ENCODE measurements at places on chromosomes 3 and 15. TPM values are rescaled to one million over a fixed set of nuclear protein-coding genes. Genes with fewer than 3 reads are reported as not detected.

The STX19 gene
- 1.5 TPM for total RNA-seq

The WDR76 gene
- total RNA-seq = 17.4 TPM

The CAPN3 gene
- 12.8 TPM for total RNA-seq

The COL6A6 gene
- 1.4 TPM for total RNA-seq

The AGTR1 gene
- total RNA-seq = 41.2 TPM

The TMC3 gene
- not detected for total RNA-seq

The TMEM115 gene
- 61.7 TPM for total RNA-seq

DNA sequence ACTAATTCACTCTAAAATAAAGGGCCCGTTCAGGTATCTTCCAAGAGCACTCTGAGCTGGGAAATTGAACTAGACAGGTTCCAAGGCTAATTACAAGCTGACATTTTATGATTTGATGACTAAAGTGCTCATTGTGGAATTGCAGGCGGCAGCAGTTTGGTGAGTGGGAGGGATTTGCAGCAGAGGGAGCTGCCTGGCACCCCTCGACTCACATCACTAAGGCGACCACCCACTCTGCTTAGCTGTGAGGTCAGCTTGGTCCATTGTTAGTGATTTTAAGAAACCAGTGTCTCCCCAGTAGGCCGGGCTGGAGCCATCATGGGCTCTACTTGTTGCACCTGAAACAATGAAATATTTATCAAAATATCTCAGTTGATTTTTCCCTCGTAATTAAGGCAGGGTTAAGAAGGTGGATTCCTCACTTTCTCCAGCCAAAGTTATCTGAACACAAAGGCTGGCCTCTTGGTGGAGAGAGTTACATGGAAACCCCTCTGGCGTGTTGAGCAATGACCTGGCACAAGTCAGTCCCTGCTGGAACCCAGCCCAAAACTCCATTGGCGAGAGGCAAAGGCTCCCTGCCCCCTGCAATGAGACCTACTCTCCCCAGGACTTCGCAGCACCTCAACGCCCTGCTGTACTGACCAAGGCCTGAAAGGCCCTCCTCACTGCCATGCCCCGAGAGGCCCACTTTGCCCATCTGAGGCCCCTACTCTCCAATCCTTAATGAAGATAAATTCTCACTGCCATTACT, 65.0 kb upstream of the ATP2B2 start:
- no peak overlapping the region for H3K27ac ChIP-seq
- DNase-seq = peak; percentile 28
- no peaks in the 10 kb centered on the region for H3K36me3 ChIP-seq
- no peaks in the 10 kb centered on the region for H3K4me1 ChIP-seq
- H3K4me3 ChIP-seq = no peak overlapping the region

GRCh38 chr3:121979246-121979645, 42.8 kb downstream of the ILDR1 start:
- no peak overlapping the region for H3K4me3 ChIP-seq
- no peak for DNase-seq
- H3K36me3 ChIP-seq = no peaks in the 10 kb centered on the region
- no peak overlapping the region for H3K27ac ChIP-seq
- H3K4me1 ChIP-seq = no peaks in the 10 kb centered on the region

- H3K4me3 ChIP-seq = no peak overlapping the region
- H3K36me3 ChIP-seq = no peaks in the 10 kb centered on the region
- H3K4me1 ChIP-seq = peaks cover 5% of the 10 kb centered on the region
- peak; percentile 76 for DNase-seq
Observed at GRCh38 chr3:129226374-129226773, 23.0 kb upstream of the COPG1 start.

- no peaks in the 10 kb centered on the region for H3K4me1 ChIP-seq
- H3K27me3 ChIP-seq = no peaks in the 10 kb centered on the region
- no peaks in the 10 kb centered on the region for H3K36me3 ChIP-seq
- no peak for DNase-seq
- no peak overlapping the region for H3K4me3 ChIP-seq
Observed at GRCh38 chr15:39135989-39136388, 444.9 kb upstream of the THBS1 start.

DNA sequence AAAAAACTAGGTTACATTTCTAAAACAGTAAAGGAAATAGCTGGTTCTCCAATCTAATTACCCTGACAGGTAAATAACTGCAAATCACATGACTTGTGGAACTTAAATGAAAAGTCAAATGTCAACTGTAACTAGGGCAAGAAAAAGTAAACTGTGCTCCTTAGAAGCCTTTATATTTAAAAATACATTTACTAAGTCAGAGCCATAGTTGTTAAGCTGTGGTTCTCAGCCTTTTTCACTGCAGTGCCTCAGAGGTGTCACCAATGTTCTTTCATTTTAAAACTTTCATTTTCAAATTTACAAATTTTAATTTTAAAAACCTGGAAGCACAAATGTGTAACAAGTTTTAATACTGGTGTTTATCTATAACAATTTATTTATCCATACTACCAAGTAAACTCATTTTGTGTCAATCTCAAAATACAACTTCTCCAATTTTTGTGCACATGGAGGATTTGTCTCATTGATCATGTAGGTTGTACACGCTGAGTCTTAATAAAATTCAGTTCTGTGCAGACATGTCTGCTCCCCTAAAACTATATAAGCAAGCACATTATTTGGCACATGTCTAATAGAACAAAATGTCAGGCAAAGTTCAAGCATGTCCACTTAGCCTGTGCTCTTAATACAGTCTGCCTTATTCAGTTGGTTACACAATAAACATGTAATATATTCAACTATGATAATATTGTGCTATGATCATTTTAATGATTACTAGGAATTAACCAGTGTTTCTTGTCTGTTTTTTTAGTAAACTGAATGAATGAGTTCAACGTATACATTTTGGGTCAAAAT, 70.4 kb downstream of the DLG1 start:
- H3K4me3 ChIP-seq = no peak overlapping the region
- no peaks in the 10 kb centered on the region for H3K27me3 ChIP-seq
- no peak for DNase-seq

DNA sequence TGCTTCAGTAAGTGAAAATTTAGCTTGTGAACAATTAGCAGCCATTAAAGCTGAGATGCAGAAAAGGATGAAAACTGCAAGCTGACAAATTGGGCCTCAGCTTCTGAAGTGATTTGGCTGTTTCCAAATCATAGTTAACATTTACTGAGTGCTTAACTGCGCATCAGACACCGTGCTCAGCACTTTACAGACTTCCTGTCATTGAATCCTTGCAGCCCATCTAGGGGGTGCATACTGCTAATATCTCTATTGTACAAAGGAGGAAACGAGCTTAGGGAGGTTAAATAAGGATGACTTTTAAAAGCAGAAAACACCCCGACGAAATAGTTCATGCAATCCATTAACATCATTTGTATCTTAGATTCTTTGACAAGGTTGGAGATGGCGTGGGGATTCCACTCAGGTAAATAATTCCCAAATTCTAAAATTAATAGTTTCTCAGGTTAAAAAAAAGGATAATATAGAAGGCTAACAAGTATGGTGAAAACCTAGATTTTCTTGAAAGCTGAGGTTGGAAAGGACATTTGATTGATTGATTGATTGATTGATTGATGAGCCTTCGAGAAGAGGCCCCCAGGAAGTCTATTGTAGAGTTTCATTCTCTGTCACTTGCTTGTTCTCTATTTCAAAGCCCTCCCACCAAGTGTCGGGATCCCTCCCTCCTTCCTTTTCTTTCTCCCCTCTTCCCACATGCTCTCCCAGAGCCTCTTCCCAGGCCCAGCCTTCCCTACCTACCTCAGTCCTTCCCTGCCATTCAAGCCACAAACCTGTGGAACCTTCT, 23.5 kb upstream of the EPHB3 start:
- no peak overlapping the region for H3K27ac ChIP-seq
- no peaks in the 10 kb centered on the region for H3K27me3 ChIP-seq
- DNase-seq = no peak
- no peaks in the 10 kb centered on the region for H3K36me3 ChIP-seq
- no peak overlapping the region for H3K4me3 ChIP-seq

DNA sequence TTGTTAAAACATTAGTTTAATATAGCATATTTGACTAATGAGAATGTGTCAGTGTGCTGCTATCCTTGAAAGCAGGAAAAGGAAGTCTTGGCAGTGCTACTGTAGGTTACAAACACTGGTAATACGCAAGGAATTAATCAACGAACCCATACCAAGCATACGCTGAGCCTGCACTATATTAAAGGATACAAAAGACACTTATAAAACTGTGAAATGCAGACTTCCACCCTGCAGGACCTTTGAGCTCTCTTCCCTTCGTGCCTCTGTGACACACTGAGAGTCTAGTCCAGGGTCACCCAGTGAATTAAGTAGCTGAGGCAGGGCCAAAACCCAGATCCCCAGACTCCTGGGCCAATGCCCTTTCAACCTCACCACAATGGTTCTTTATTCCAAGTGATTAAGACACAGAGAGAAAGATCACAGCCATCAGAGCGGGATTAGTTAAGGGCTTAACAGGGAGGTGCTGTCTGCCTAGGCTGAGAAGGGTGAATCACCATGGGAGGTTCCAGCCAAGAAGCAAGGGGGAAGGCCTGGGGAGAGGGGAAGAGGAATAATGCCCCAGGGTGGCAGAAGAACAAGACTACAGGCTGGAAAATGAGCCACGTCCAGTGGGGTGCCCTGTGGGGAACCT, 6.8 kb downstream of the ANXA2 start:
- no peaks in the 10 kb centered on the region for H3K27me3 ChIP-seq
- H3K27ac ChIP-seq = peak overlapping the region; percentile 96
- no peak for DNase-seq
- no peaks in the 10 kb centered on the region for H3K36me3 ChIP-seq
- H3K4me1 ChIP-seq = peaks cover 34% of the 10 kb centered on the region

- H3K27me3 ChIP-seq = no peaks in the 10 kb centered on the region
- no peak overlapping the region for H3K27ac ChIP-seq
- DNase-seq = no peak
- no peaks in the 10 kb centered on the region for H3K4me1 ChIP-seq
- H3K4me3 ChIP-seq = no peak overlapping the region
- no peaks in the 10 kb centered on the region for H3K36me3 ChIP-seq
Observed at GRCh38 chr3:59234884-59235633, 185.2 kb upstream of the CFAP20DC start.

GRCh38 chr3:168485936-168486335, 390.2 kb upstream of the GOLIM4 start:
- no peak overlapping the region for H3K27ac ChIP-seq
- no peaks in the 10 kb centered on the region for H3K27me3 ChIP-seq
- H3K36me3 ChIP-seq = no peaks in the 10 kb centered on the region
- H3K4me1 ChIP-seq = no peaks in the 10 kb centered on the region
- DNase-seq = no peak
- H3K4me3 ChIP-seq = no peak overlapping the region

DNA sequence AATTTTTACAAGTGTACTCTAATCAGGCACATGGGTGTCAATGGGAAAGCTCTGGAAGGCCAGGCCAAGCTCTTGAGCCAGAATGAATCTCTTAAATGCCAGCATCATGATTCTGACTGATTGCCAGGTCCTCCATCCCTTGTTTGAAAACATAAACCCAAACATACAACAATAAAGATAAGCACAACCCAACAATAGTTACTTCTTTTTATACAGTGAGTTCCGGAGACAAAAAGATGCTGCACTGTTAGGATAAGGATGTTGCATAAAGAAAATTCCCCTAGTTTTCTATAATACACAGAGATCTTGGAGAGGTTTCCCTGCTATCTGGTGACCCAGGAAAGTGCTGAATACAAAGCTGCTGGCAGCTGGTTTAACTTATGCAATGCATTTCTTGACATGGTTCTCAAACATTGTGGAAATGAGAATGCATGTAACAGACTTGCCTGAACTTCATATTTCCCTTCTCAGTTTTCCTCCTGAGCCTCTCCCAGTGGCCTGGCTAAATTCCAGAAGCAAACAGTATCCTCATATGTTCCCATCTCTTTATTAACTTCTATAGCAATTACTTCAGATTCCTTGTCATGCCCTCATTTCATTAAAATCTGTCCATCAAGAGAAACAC, 180.1 kb upstream of the PRICKLE2 start:
- H3K27me3 ChIP-seq = no peaks in the 10 kb centered on the region
- no peaks in the 10 kb centered on the region for H3K4me1 ChIP-seq
- no peak overlapping the region for H3K27ac ChIP-seq
- DNase-seq = no peak
- H3K36me3 ChIP-seq = no peaks in the 10 kb centered on the region

DNA sequence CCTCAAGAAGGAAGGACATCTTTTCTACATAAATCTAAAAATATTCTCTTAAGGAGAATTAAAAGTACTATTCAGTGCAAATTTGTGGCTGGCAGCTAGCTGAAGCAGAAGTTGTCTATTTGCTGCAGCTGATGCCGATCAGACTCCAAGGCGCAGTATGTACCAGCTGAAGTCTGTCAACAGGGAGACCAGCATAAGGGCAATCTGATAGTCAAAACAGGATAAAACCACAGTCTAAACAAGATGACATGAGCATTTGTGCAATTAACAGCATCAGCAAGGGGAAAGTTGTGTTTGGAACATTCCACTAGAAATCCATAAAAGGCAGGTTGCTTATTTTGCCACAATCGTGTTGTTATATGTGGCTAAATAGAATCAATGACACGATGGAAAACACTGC, 198.2 kb upstream of the ROBO2 start:
- no peaks in the 10 kb centered on the region for H3K27me3 ChIP-seq
- no peak for DNase-seq
- no peaks in the 10 kb centered on the region for H3K4me1 ChIP-seq
- no peak overlapping the region for H3K27ac ChIP-seq
- no peaks in the 10 kb centered on the region for H3K36me3 ChIP-seq

DNA sequence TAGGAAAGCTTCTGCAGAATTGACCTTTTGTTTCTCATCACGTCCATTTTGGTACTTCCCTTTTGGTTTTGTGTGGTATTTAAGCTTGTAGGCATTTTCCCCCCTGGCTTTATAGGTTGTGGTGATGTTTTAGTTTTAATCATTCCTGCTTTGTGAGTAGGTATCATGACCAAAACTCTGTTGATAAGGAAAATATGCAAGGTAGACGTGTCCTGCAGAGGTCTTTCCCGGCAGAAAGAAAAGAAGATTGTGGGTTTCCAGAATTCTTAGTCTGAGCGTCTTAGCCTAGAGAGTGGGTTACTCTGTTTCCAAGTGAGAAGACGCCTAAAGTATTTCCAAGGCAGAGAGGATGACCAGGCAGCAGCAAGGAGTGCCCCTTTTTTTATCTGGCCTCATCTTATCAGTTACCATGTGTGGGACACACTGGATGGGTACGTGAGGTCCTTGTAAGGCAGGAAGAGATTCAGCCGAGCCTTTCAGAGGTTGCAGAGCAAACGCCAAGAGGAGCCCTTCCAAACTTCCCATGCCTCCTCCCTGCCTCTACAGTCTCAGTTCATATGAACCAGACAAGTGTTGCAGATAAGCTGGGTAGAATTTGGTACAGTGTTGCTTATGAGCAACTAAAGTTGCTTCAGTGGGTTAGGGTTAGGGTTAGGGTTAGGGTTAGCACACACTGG, 58.8 kb downstream of the ARNT2 start:
- H3K4me1 ChIP-seq = no peaks in the 10 kb centered on the region
- H3K4me3 ChIP-seq = no peak overlapping the region
- no peak for DNase-seq
- H3K36me3 ChIP-seq = no peaks in the 10 kb centered on the region
- no peaks in the 10 kb centered on the region for H3K27me3 ChIP-seq

GRCh38 chr3:141875374-141875892, 1.0 kb upstream of the ATP1B3 start:
- no peaks in the 10 kb centered on the region for H3K4me1 ChIP-seq
- peak; percentile 86 for DNase-seq
- H3K27me3 ChIP-seq = no peaks in the 10 kb centered on the region
- peak overlapping the region; percentile 100 for H3K27ac ChIP-seq
- peak overlapping the region; percentile 86 for H3K4me3 ChIP-seq
